Stimulated activated CD8-positive, alpha-beta memory T cell treated with anti-CD3 and anti-CD28 coated beads, Interleukin-2, amount 100 ng/mL, for 1 hour (primary cell): ENCODE measurements at places on chromosomes 2 and 18.

GRCh38 chr2:146623771-146624170, 1221.1 kb upstream of the ACVR2A start:
- no peak for DNase-seq

- DNase-seq = no peak
These were observed 20.0 kb upstream of the RNF149 start for GRCh38 chr2:101328474-101329007.

GRCh38 chr18:6842081-6842480, 112.6 kb downstream of the ARHGAP28 start:
- no peak for DNase-seq

- DNase-seq = no peak
These were observed 1.4 kb upstream of the TUBA4B start for GRCh38 chr2:219251656-219252055.

DNA sequence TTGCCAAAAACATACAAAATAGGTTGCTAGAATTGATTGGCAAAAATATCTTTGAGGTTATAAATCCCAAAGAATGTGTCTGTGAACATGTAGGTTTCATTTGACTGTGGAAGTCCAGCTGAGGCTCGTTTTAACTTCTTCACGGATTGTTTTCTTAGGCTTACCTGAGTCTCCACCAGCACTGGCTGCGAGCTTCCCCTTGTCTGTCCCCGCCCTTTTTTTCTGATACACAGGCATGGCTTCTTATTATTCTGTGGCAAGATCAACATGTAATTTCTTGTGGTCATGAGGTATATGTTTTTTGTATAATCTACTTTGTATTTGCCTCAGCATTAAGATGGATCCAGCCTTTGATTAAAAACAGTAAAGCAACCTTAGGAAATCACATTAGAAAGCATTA, 7.2 kb upstream of the SLC40A1 start:
- no peak for DNase-seq

GRCh38 chr2:217440000-217440399, 562.8 kb downstream of the TNS1 start:
- no peak for DNase-seq

DNA sequence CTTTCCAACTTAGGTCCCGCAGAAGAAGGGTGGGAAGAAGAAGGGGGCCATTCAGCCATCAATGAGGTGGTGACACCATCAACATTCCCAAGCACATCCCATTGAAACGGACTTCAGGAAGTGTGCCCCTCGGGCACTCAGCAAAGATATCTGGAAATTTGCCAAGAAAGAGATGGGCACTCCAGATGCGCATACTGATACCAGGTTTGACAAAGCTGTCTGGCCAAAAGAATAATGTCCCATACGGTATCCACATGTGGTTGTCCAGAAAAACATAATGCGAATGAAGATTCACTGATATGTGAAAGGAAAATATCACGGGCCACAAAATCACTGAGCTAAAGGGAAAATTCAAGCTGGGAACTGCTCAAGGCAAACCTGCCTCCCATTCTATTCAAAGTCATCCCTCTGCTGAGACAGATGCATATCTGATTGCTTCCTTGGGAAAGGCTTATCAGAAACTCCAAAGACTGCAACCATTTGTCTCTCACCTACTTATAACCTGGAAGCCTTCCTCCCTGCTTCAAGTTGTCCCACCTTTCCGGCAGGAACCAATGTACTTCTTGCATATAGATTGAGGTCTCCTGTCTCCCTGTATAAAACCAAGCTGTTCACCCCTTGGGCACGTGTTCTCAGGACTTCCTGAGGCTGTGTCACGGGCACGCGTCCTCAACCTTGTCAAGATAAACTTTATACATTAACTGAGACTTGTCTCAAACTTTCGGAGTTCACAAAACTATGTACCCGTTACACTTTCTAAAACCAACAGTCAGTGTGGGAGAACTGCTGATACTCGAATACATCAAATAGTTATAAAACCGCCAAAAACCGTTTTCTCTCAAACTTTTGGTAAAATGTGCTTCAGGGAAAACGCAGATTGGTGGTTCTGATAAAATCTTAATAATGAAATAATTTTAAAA, 1.3 kb upstream of the PDK1 start:
- no peak for DNase-seq

- no peak for DNase-seq
These were observed 254.8 kb downstream of the CDH2 start for GRCh38 chr18:27921904-27922751.

DNA sequence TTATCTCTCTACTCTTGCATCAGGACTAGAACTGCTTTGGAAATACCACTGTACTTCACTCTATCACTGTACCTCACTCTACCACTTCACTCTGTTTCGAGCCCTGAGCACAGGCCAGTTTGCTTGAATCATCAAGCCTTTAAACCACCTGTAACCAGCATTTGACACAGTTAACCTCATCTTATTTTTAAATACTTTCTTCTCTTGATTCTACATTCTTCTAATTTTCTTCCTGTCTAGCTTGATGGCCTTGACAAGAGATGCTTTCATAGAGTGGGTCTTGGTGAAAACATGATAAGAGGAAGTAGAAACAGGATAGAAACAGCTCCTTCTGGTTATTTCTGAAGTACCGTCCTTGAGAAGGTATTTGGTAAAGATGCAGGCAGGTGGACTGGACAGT, 78.1 kb downstream of the SPIRE1 start:
- DNase-seq = no peak

DNA sequence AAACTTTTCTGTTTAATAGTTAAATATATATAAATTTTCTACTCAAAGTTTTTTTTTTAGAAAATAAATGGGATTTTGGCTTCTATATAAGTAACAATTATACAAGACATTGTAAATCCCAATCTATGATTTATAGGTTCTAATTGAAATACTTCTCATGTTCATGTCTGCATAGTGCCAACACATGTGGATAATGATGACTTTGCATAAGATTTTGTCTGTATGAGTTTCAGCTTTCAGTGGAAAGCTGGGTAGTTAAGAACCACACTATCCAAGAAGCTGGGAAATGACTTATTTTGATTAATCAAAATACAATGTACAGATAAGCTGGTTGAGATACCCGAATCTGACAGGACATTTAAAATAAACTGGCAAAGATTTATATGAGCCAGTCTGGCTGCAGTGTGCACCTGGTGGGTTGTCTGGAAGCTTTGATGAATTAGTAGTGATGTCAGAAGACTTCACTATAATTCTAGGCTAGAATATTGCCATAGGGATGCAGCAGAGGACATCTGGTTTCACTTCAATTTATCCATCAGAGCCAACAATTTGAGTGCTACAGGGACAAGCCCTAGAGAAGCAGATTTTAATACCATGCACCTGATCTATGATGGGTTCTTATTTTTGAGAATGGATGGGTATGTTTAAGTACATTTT, 45.4 kb downstream of the EML6 start:
- DNase-seq = no peak

DNA sequence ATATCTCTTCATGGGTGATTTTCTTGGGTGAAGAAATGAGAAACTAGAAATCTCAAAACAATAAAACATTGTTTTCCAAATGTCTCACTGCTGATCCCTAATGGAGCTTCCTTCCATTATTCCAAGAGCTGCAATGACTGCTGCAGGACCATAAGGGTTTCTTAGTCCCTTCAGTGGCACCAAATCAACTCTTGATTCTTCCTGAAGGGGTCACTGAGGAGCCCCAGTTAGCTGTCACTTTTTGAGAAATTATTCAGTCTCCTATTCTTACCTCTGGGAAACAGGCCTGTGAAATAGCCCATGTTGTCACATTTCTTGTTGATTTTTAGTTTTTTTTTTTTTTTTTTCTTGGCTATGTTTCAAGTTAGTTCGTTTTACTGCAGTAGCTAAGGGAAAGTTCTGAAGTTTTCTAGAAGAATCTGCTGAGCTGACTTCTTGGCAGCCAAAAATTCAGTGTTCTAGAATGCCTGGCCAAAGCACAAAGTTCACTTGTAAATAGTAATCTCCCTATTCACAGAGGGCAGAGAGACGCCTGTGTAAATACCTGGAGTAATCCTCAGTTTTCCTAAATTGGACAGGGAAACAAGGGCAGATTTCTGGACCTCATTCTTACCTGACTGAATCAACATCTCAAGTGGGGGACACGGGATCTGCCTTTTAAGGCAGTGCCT, 480.0 kb downstream of the RIT2 start:
- DNase-seq = no peak

DNA sequence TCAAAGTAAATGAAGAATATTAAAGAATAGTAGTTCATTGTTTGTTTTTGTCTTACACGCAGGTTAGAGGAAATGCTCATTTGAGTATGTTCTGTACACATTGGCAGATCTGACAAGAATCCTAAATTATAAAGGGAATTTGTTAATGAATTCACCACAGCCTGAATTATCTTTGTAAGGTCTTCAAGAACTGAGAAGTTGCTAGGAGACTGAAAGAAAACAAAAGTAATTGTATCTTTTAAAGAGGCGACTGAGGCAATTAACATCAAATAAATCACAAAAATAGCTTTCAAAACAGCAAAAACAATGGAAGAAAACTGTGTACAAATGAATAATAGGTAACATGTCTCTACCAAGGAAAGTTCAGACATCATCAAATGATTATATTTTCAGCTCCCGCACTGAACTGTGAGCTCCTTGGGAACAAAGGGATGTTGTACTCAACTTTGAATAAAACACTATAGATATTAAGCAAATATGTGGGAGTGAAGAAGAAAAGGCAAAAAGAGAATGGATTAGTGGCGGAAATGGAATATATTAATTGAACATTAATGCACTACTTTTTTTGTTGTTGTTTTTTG, 51.7 kb upstream of the ATIC start:
- no peak for DNase-seq

DNA sequence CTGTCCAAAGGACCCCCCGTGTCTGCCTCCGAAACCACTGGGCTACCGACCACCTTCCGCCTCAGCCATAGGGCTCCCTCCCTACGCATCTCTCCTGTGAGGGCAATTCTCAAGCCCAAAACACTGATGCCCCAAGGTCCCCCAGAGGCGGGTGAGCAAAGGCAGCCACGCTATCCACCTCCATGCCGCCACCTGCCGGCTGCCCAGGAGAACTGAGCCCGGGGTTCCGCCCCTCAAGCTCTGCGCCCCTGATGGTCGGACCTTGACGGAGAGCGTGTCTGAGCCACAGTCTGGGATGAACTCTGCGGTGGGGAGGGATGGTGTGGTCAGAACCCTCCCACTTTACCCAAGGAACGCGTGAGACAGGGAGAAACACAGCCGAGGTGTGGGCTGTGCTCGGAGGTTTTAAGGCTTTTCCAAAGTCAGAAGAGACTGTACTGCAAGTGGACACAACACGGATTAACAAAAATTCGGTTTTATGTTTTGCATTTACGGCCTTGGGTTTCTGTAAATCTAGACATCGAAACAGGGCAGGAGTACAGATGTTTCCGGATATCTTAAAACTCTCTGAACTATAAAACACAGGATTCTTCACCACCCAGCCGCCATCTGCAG, 114.1 kb downstream of the ZNF516 start:
- no peak for DNase-seq

- no peak for DNase-seq
These were observed 236.2 kb downstream of the ETAA1 start for GRCh38 chr2:67633212-67633856.

DNA sequence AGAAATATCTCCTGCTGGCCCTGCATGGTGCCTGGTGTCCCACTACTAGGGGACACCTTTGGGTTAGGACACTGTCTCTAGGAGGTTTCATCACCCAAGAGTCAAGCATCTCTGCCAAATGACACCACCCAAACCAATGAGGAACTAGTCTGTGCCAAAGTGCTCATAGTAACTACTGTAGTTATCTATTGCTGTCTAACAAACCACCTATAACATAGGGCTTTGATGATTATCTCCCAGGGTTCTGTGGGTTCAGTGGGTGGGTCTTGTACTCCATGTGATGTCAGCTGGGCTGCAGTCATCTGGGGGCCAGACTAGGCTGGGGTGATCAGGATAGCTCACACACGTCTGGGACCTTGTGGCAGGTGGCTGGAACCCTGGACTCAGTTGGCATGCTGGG, 59.8 kb downstream of the EPAS1 start:
- no peak for DNase-seq

DNA sequence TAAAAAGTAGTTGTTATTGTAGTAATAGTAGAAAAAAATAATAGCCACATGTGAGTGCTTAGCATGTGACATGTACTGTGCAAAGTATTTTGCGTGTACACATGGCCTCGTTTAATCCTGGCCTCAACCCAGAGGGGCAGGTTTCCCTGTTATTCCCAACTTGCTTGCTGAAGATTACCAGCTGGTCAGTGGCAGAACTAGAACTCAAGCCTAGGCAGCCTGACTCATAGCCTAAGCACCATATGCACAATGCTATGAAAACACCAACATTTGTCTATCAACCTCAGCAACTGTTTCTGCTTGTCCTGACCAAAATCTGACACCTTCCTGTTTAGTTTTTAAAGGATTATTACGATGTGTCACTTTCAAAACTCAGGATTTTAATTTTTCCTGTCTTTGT, 234.9 kb upstream of the SMAD7 start:
- no peak for DNase-seq

DNA sequence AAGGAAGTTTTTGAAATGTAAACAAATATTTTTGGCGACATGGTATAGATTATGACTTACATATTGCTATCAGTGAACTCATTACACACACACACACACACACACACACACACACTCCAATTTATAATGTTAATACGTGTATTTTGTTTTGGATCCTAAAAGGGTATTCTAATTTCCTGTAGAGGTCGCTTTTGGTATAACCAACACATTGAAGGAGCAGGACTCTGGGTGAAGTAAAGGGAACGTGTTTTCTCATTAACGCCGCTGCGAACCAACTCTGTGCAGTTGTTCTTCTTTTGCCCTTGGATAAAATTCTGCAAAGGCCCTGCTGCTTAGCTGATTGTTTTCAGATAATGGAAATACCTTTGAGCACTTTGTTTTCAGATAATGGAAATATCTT, 190.4 kb downstream of the PMAIP1 start:
- no peak for DNase-seq

DNA sequence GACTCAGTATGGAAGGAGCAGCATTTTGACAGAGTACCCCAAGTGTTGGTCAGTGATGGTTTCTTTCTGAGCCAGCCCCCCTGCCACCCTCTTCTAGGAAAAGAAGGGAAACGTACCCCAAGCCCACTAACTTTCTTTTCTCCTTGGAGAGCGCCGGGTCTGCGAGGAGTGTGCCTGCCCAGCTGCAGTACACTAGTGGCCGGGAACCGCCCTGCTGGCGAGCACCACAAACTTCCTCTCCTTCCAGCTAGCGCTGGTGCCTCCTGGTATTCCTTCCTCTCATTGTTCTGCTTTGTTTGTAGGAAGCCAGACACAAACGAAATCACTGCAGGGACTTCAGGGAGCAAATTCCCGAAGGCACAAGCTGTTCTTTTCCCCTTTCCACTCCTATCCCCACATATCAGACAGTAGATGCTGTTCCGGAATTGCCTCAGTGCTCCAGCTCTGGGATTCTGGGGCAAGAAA, 1.8 kb downstream of the CCDC85A start:
- DNase-seq = no peak
